ENCODE measurements at places on chromosomes 5 and 9.

DNA sequence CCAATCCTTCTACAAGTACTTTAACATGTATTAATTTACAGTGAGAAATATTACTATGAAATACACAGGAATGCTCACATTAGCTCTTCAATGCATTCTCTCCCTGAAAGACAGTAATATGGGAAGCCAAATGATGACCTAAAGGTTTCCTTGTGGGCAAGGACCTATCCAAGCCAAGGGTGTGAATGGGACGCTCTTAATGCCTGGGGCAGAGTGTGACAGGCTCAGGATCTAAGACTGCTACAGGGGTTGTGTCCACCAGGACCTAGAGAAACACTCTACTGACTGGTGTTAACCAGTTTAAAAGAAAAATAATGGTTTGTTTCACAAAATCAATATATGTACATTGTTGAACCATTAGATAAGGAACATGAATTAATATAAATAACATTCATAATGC lies 158.7 kb downstream of the FGF1 start:
- DNase-seq: no peak

DNA sequence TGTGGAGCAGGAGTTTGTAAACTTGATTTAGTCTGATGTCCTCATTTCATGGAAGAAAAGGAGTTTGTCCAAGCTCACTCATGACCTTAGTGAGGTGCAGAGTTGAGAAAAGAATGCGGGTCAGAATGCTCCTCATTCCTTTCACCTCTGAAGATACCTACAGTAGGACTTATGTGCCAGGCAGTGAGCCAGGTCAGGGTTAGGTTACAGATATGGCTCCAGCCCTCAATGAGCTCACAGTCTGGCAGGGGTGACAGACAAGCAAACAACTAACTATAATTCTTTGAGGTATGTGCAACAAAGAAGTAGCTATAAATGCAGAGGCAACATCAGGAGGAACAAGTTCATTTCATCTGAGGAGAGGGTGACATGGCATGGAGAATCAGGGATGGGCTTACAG lies 102.5 kb downstream of the SPATA31D1 start:
- no peak for DNase-seq

DNA sequence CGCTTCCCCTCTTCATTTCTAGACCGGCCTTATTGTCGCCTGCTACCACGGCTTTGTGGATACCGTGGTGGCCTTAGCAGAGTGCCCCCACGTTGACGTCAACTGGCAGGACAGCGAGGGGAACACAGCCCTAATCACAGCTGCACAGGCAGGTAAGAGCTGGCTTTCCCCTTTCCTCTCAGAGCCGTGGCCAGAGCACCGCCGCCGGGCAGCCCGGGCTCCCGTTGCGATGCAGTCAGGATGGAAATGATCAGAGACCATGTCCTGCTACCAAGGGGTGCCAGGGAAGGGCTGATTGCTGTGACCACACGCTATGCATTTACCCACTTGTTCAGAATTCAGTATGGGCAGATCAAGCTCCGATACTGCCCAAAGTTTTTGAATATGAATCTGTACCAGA lies 54.4 kb downstream of the ANKRD33B start:
- DNase-seq: no peak

GRCh38 chr5:170552621-170553115 lies 48.8 kb downstream of the KCNIP1 start:
- no peak for DNase-seq

DNA sequence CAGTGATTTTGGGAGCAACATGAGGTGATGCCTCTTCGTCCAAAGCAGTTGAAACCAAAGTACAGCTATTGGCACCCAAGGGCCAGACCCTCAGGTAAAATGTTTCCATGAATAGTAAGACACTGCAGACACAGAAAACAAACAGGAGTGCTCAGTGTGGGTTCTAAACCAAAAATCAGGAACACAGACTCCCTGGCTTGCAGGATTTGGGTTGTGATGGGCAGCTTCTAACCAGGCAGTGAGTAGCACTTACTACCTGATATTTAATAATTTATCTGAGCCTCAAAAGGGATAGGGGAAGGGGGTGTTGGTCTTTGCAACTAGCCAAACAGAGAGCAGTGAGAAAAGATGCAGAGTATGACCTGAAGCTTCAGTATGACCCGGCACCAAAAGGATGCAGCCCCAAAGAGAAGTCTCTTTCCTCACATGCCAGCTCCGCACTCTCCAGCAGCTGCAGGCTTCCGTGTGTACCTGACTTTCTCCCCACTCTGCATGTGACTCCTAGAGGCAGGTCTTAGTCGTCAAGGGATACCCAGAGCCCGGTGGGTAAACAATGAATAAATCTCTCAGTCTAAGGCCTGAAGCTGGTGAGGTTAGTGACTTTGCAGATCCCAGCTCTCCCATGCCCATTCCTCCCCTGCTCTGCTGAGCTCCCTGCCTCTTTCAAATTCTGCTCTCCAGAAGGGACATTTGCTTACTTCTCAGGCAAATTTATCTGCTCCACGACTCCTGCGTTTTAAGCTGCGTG lies 105.4 kb upstream of the SPOCK1 start:
- DNase-seq: no peak

DNA sequence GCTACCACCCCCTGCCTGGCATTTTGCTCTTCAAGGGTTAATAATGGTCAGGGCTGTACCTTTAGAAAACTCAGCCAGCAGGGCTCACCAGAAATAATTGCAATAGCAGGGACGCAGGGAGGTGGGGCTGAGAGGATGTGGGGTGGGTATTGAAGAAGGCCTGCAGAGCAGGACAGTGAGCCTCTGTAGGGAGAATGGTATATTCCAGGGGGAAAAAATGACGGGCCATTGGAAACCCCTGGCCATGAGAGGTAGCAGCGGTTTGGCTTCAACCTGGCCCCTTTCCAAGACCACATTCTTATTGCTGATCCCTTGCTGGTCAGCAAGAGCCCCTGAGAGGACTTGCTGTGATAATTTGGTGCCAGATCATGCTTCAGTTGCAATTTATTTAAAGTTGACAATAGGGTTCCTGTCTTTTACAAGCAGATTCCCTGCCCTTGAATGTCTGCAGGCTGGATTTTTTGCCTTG lies 36.7 kb upstream of the CTNNA1 start:
- no peak for DNase-seq

- no peak for DNase-seq
Measured at GRCh38 chr5:175517824-175518450, 39.6 kb downstream of the SFXN1 start.

GRCh38 chr5:95734187-95734586 lies 3.1 kb downstream of the RHOBTB3 start:
- DNase-seq: no peak

- peak; percentile 48 for DNase-seq
Measured at GRCh38 chr9:92714787-92715487, 45.0 kb upstream of the IPPK start.

Measured in keratinocyte (primary cell).